Stimulated activated naive CD8-positive, alpha-beta T cell treated with anti-CD3 and anti-CD28 coated beads, Interleukin-15, amount 100 ng/mL, for 72 hours (primary cell): ENCODE measurements at places on chromosomes 11 and 22.
A peak's percentile ranks its signal among the peaks of the same experiment; 100 is the strongest.

DNA sequence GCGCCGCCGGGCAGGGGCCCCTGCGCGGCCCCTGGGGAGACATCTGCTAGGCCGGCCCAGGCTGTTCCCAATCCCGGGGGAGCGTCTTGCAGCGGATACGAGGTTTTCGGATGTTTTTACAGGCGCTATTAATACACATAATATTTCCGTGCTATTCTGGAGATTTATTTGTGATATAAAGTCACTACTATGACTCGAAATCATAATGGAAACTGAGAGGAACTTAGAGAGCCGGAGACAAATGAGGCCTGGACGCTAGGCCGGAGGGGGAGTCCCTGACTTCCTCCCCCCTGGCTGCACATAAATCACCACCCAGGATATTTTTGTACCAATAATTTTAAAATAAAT lies 91.7 kb upstream of the ANO1 start:
- DNase-seq, result no peak

- no peak for DNase-seq
Observed at GRCh38 chr11:120055646-120056045, 82.3 kb downstream of the TRIM29 start.

GRCh38 chr11:47355283-47356128 lies 3.0 kb upstream of the MYBPC3 start:
- DNase-seq, result peak; percentile 47

DNA sequence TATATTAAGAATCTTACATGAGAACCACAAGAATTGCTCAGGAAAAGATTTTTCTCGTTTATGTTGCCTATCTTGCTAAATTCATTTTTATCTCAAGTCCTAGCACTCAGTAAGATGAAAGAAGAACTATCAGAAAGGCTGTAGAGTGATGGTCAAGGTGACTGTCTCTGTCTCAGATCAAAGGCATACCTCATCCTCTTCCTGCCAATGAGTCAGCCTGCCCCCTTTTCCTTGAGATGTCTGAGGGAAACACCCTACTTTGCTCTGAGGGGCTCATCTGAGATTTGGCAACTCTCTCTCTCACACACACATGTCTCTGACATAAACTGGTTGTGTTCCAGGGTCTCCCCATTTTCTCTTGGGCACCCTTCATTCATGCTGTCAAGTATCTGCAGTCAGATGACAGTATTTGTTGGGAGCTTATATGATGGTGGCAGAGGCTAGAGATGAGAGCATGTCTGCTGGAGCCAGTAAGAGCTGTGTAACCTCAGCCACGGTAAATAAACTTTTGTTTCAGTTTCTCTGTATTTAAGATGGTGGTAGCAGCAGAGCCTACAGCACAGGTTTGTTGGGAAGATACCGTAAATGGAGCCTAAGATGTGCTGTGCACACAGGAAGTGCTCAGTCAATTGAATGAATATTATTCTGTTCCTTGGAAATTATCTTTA lies 1.6 kb downstream of the MMP27 start:
- no peak for DNase-seq

DNA sequence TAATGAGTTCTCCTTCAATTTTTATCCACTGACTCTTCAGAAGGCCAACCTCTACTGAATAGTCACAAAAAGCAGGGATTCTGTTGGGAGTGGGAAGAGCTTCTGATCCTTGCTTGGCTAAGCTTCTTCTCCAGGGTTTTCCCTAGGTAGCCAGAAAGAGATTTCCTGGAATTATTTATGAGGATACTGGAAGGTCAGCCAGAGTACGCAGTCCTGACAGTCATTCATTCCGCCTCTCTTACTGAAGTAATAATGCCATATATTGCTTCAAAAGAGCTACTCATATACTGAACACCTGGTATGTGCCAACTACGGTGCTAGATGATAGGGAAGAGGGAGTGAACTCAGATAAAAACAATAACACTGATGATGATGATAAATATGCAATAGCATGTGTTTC lies 116.1 kb downstream of the CCDC34 start:
- no peak for DNase-seq

GRCh38 chr11:67300756-67301312 lies 2.5 kb upstream of the SSH3 start:
- no peak for DNase-seq

GRCh38 chr11:76160856-76161255 lies 45.4 kb downstream of the WNT11 start:
- no peak for DNase-seq

GRCh38 chr11:63212742-63213141 lies 30.7 kb downstream of the SLC22A25 start:
- peak; percentile 26 for DNase-seq

- DNase-seq, result no peak
Observed at GRCh38 chr11:124886476-124886875, 11.2 kb downstream of the ROBO4 start.

- DNase-seq, result no peak
Observed at GRCh38 chr11:67687986-67688385, 13.6 kb upstream of the ALDH3B2 start.

GRCh38 chr11:45259592-45259991 lies 26.5 kb downstream of the SYT13 start:
- no peak for DNase-seq

DNA sequence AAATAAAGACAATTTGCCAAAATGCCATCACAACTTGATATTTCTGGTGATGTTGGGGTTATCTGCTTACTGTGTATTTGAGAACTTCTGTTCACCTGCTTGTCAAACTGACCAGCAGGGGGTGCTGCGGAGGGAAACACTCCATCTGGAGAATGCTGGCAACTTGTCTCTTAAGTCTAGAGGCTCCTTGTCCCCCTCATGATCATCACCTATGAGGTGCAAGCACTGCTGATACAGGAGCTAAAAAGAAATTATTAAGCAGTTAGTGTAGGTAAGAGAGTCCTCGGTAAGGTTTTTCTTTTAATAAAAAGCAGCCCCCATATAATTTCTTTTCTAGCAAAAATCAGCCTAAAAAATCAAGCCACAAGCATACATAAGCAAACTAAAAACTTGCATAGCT lies 32.7 kb upstream of the GLYATL1B start:
- peak; percentile 72 for DNase-seq

GRCh38 chr11:8573777-8574176 lies 20.3 kb downstream of the STK33 start:
- DNase-seq, result no peak

DNA sequence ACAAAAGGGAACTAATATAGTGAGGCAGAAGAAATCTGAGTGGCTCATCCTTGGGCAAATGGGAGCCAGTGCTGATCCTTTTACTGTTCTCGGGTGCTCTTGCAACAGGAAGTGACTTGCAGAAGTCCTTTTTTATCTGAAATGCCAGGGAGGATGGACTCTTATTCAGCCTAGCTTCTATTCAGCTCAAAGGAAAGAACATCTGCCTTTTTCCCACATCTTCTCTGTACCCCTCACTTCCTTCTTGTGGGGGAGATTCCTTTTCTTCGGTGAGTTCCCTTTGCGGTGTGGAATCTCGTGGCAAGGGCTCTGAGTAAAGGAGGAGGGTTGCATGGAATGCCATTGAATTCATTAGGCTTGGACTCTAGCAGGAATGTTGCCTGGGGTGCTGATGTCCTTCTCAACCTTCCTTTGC lies 76.2 kb downstream of the ZBTB16 start:
- DNase-seq, result no peak

GRCh38 chr11:90343673-90344072 lies 120.8 kb upstream of the CHORDC1 start:
- DNase-seq, result no peak

GRCh38 chr22:49858827-49859226 lies 5.2 kb downstream of the ZBED4 start:
- DNase-seq, result no peak

DNA sequence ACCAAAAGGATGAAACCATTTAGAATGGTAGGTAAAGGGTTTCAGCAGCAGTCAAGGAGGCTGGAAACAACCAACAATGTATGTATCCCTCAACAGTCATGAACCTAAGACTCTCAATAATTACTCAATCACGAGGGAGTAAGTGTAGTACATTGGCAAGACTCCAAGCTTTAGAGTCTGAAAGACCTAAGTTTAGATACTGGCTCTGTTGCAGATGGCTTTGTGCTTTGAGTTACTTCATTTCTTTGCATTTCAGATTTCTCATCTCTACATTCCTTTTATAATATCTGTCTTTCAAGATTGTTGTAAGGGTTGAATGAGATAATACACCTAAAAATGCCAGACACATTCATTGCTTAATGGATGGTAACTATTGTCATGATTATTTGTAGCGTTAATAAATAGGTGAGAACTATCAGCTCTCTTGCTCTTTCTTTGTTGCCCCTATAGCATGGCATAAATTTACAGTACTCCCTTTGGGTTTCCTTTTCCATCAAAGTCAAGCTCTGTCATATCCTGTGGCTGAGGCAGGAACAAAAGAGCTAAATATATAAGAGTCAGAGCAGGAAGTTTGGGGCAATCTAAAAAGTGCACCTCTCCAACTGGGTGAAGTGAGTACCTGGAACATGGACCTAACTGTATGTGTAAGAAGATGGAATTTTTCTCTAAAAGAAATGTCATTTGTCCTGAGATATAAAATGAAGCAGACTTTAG lies 228.2 kb upstream of the ZC3H12C start:
- no peak for DNase-seq

DNA sequence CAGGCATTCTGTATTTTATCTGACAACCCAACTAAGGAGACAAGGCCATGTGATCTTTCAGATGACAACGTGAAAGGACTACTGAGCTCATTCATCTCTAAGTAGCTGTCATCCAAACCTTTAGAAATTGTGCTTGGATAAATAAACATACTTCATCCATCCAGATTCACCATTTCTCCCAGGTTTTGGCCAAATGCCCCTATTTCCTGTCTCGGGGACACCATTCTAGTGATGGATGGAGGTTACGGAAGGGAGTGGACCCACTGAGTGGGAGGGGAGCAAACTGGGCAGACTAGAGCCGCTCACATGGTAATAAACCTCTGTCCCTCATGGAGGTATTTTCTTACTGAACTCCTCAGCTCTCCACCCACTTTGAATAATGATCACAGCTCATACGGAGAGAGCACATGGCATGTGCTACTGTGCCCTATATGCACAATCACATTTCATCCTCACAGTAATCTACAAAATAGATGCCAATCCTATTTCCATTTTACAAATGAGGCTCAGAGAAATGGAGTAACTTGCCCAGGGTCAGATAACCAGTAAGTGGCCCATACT lies 114.4 kb downstream of the SLC1A2 start:
- DNase-seq, result no peak

DNA sequence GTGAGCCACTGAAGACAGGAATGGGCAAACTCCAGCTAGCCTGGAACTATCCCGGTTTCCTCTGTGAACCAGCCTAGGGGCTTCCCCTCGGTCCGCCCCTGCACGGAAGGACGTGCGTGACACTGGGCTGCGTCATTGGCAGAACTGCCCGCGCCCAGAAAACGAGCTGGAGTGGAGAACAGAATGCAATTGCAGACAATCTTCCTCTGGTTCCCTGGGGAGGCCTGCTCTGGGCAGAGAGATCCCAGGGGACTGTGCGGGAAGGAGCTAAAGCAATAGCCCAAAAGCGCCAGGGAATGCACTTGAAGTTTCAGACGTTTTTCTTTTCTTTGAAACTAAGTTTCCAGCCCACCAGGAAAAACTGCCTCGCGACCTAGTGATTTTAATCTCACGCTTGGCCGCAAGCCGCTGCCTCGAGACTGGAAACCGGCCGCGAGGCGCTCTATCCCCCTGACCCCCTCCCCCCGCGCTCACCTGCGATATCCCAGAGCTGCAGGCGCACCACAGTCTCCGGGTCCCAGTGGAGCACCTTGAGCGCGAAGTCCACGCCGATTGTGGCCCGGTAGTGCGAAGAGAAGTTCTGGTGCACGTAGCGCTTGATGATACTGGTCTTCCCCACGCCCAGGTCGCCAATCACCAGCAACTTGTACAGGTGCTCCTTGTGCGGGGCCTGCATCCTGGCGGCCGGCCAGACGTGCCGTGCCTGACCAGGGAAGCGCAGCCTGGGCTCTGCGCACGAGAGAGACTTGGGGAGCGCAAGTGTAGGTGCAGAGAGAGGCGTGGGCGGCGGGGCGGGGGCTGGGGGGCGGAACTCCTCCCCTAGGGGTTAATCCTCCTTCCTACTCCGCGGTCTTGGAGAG lies at the start of gene RAB38:
Gene RAB38 (minus strand): TSS at position 735 of the 860 bp plus-strand sequence. CDS start 59 bp downstream, at position 676.
- DNase-seq, result peak; percentile 58

GRCh38 chr11:120811199-120811598 lies 212.7 kb upstream of the TBCEL start:
- no peak for DNase-seq

GRCh38 chr11:87870086-87870485 lies 305.2 kb downstream of the RAB38 start:
- DNase-seq, result no peak

GRCh38 chr11:10314199-10315072 lies 9.6 kb downstream of the ADM start:
- DNase-seq, result no peak

DNA sequence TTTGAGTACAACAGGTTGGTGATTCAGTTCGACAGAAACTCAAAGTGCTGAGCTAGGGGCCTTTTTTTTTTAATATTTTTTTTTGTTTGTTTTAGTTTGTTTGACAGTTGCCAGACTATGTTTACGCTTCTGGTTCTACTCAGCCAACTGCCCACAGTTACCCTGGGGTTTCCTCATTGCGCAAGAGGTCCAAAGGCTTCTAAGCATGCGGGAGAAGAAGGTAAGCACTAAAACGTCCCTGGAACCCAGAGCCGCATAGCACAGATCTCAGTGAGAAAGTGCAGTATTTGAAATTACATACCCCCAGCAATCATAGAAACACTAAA lies 649 bp downstream of the PRRG4 start:
- DNase-seq, result no peak

DNA sequence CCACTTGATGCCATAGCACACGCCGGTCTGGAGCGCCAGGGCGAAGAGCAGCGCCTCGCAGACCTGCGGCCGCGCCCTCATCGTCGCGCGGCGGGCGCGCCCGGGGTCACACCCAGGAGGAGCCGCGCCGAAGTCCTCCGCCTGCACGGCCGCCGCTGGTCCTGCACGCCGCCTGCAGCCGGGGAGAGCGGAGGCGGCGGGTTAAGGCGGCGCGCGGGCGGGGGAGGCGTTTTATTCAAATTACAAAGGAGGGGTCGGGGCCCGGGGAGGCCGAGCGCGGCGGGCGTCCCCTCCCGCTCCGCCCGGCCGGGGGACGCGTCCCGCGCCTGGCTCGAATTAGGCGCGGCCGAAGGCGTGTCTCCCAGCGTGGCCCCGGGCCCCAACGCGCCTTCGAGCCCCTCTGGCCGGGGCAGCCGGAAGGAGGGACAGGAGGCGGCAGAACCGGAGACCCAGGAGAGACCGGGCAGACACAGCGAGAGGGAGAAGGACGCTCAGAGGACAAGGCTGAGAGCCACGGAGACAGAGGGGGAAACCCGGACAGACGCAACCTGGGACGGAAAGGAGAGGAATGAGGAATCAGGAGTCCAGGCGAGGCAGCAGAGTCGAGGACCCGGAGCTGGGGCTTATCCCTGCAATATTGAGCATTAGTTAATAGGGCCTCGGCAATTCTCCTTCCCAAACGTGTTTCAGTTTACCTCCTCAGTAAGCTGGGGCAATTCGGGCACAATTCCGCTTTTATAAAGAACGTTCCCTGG lies at the start of gene WNT11:
Gene WNT11 (minus strand): TSS at position 176 of the 755 bp plus-strand sequence. CDS start 95 bp downstream, at position 81.
- peak; percentile 21 for DNase-seq

DNA sequence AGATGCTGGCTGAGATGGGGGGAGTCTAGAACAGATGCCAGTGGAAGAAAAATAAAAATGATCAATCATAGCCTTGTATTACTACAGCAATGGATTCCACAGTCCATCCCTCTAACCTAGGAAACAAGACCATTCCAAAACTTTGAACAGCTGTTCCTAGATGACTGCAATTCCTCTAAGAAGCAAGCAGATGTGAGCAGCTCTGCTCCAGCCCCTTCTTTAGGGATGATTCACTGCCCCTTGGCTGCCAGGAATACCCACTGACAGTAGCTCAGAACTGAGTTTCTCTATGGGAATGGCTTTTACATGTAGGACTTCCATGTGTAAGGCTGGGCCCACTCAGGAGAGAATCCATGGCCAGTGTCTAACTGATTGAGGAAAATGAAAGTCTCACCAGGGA lies 943.9 kb downstream of the OPCML start:
- no peak for DNase-seq
